ENCODE measurements at places on chromosomes 12 and 14.

- no peak for DNase-seq
Observed at GRCh38 chr14:60722107-60722356, 2.1 kb downstream of the SIX4 start.

DNA sequence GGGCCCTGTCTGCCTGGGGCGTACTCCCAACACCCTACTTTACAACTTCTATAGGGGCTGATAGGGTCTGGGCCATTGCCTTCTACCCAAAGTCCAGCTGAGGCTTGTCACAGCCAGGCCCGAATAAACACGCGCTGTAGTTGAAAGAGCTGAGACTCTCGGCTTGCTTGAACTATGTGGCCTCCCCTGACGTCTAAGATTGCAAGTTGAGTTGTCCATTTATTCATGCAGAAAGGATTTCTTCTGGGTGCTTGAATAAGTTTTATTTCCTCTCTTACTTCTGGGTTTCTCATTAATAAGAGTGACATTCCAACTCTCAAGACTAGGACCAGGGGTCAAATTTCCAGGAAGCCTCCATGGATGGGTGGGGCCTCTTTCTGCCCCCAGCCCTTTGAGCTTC, 74.4 kb upstream of the VRK1 start:
- no peak for DNase-seq

DNA sequence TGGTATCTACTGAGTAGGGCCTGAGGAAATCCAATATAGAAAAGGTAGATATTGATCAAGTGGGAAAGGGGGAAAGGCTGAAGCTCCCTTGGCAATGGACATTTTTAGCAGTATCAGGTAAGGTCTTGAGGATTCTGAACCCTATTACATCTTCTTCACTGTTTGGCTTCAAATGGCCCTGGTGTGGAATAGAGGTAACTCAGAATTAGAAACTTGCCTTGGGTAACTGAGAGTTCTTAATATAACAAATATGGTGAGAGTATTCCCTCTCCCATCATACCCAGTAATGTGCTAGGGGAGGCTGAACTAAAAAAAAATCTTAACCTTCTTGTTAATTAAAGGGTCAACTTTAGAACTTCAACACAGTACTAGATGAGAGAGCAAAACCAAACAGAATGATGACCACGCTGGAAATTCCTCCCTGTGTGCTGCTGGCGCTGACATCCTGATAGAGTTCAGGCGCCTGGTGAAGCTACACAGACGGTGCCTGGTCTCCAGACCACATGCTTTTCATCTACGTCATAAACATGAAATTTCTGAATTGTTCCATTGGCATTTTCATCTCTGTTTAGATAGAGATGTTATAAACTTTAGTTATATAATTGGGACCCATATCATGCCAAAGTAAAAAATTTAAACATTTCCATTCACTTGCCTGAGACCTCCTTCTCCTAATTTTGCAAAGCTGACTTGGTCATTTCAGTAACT, 128.3 kb downstream of the AKAP6 start:
- no peak for DNase-seq

- no peak for DNase-seq
Observed at GRCh38 chr12:52828156-52828555, 6.0 kb downstream of the KRT79 start.

GRCh38 chr14:56199982-56200577, 81.9 kb downstream of the PELI2 start:
- no peak for DNase-seq

- DNase-seq: no peak
Observed at GRCh38 chr14:50063876-50064420, 52.4 kb downstream of the VCPKMT start.

DNA sequence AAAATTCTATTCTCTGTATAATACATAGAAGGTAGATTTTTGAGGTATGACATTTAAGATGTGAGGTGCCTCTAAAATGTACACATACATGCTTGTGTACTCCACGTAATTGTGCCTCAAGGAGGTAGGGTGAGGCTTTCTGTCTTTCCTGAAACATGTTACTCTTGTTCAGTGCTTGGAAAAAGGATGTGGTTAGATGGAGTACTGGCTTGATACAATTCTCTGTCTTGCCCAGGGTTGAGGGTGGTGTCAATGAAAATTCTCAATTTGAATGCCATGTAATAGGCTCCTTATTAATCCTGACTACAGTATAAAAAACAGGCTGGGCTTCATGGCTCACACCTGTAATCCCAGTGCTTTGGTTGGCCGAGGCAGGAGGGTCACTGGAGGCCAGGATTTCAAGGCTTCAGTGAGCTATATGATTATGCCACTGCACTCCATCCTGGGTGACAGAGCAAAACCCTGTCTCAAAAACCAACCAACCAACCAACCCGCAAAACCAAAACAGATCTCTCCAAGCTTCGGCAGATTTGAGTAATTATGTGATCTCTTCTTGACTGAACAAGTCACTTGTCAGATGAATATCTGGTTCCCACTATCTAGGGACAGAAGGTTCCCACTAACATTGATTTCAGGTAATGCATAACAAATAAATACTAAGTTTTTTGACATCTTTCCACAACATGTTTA, 41.6 kb downstream of the RCOR1 start:
- DNase-seq: no peak

DNA sequence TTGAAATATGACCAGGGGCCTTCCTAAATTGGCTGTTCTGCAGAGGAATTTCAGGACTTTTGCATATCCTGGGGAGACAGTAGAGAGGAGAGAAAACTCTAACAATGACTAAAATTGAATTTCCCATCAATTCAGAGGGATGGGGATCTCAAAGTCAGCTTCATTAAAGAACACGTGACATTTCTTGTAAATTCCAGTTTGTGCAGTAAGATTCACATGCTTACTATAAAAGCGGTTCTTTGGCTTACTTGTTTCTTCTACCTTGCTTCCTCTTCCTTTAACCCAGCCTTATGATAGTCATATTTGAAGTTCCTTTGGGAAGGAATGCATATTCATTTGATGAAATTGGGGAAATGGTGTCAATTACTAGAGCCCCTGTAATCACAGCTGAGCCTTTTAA, 143.7 kb upstream of the GZMB start:
- no peak for DNase-seq

Measured in stimulated activated CD4-positive, alpha-beta T cell treated with anti-CD3 and anti-CD28 coated beads, Interleukin-1b, Interleukin-23, amount 100 ng/mL, for 1 hour (primary cell).